ENCODE measurements at places on chromosomes 16 and 17. TPM values are rescaled to one million over a fixed set of nuclear protein-coding genes. Genes with fewer than 3 reads are reported as not detected.

ZNF319 gene
- not detected for total RNA-seq

DNA sequence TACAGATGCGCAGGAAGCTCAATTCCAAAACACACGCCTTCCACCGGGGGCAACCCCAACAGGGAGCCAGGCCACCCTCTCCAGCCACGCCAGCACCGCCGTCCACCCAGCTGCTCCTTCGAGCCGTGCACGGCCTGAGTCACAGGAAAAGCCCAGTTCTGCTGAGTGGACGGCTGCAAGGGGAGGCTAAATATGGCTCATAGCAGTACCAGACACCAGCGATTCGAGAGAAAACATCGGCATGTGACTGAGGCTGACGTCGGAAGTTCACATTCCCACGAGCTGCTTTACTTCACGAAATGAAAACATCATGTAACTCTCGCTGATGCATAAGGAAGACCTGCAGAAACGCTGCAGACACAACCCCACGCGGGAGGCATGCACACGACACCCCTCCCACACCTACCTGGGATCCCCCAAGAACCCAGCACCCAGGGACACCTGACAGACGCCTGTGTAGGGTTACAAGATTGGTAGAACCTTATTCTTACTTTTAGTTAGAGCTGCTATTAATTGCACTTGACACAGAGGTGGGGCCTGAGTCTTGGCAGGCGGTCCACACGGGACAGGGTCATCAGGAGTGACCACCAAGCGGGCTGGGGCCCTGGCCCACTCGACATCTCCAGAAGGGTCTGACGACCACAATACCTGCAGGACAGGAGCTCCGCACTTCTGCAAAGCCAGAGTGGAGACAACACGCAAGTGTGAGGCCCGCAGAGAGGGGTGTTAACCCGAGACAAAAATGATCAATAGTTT, 116.8 kb downstream of the ANKRD11 start:
- peaks cover 94% of the 10 kb centered on the region for H3K4me1 ChIP-seq
- DNase-seq, result no peak
- no peak overlapping the region for H3K4me3 ChIP-seq

DHX8 gene
- 9.8 TPM for total RNA-seq

GRCh38 chr17:34797720-34798119, 163.5 kb downstream of the CCT6B start:
- H3K36me3 ChIP-seq, result no peaks in the 10 kb centered on the region
- no peaks in the 10 kb centered on the region for H3K27me3 ChIP-seq
- no peak for DNase-seq

SP6 gene
- total RNA-seq, result 3.0 TPM

CNGB1 gene
- total RNA-seq, result not detected

- no peaks in the 10 kb centered on the region for H3K27me3 ChIP-seq
- H3K27ac ChIP-seq, result no peak overlapping the region
- no peak overlapping the region for H3K4me3 ChIP-seq
- peaks cover 7% of the 10 kb centered on the region for H3K4me1 ChIP-seq
- no peak for DNase-seq
Observed at GRCh38 chr16:68072038-68072695, 13.0 kb upstream of the NFATC3 start.

GRCh38 chr17:49547566-49547965, 28.1 kb upstream of the NXPH3 start:
- no peaks in the 10 kb centered on the region for H3K36me3 ChIP-seq
- H3K27ac ChIP-seq, result no peak overlapping the region
- H3K4me3 ChIP-seq, result no peak overlapping the region
- no peak for DNase-seq

DNA sequence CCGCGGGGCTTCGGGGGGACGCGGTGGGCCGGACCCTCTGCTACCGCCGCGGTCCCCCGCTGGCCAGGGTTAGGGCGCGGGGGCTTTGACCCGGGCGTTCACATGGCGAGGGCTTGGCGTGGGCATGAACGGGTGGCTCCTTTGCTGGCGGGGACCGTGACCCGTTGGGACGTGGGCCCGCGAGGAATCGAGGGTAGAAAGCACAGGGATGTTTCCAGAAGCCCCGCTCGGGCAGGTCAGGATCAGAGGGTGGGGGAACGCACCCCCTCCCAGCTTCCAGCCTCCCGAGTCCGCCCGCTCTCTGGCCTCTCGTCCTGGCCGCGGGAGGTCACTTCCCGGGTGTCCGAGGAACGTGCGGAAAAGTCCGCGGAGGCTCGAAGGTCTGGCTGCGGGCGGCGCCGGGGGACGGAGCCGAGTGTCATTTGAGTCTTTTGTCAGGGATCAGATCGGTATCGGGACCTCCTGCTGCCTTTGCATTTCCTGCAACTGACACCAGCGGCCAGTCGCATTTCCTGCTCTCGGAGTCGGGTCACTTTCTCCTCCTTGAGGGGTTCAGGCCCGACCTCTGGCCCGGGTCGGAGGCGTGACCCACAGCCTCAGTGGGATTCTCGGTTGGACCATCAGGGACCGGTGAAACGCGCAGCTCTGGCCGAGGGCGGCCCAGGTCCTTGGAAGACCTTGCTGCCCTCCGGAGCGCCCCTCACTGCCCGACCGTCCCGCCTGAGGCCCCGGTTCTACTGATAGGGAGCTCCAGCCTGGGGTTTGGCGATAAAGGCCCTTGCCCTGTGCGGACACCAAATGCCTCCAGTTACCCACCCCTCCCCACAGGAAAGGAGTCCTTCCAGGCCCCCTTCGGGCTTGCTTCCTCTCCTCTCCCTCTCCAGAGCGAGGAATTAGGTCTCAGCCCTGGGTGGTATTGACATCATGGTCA, 702 bp upstream of the WNT3 start:
- H3K4me3 ChIP-seq, result peak overlapping the region; percentile 39
- H3K27ac ChIP-seq, result no peak overlapping the region
- no peaks in the 10 kb centered on the region for H3K36me3 ChIP-seq
- peaks cover 17% of the 10 kb centered on the region for H3K4me1 ChIP-seq

GRCh38 chr16:2297506-2297860, 29.6 kb upstream of the RNPS1 start:
- H3K27me3 ChIP-seq, result no peaks in the 10 kb centered on the region
- no peak overlapping the region for H3K27ac ChIP-seq
- H3K4me3 ChIP-seq, result no peak overlapping the region

DNA sequence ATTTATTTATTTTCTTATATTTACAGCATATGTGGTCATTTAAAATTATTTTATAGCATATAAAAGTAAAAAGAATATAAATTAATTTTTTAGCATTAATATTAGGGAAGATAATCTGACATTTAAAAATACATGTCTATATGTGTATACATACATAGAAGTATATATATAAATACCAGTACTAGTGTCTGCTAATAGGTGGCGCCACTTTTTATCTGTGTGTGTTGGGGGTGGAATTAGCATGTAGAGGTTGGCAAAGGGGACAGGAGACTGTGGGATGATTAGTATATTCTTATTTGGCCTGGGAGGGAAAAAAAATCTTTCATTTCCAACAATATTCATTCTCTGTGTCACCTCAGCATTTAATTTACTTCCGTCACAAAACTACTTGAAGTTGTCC, 359.1 kb downstream of the WWOX start:
- DNase-seq, result no peak
- no peaks in the 10 kb centered on the region for H3K36me3 ChIP-seq

GRCh38 chr17:29613856-29614255, 8.9 kb downstream of the CORO6 start:
- H3K4me3 ChIP-seq, result peak overlapping the region; percentile 49
- peaks cover 6% of the 10 kb centered on the region for H3K36me3 ChIP-seq
- no peak overlapping the region for H3K27ac ChIP-seq
- no peak for DNase-seq

LHX1 gene
- not detected for total RNA-seq

DNA sequence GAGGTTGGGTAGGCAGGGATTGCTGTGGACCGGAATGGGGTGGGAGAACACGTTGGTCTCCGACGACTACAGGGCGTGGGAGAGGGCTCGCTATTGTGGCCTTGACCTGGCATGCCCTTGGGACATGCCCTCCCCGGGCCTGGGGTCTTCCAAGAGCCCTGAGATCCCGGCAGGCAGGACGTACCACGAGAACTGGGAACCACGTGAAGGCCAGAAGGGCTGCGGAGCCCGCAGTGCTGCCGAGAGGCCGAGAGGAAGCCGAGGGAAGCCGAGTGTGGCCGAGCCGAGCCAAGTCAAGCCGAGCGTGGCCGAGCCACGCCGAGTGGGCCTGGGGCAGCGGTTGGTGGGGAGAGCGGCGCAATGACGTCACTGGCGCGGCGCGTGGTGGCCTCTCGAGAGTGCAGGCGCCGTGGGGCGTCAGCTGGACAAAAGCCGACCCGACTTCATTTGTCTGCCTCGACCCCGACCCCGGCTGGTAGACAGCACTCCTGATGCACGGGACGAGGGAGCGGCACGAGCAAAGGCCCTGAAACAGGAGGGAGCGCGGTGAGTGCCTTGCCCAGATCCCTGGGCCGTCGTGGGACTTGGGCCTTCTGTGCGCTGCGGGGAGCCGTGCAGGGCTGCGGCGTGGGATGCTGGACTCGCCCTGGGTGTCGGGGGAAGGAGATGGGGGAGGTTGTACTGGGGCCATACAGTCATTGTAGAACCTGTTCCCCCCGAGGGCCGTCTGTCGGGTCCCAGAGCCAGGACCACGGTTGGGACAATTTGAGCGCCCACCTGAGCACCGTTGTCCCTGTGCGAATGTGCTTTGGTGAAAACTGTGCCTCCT, 6.6 kb downstream of the SOCS1 start:
- H3K36me3 ChIP-seq, result no peaks in the 10 kb centered on the region
- no peak for DNase-seq
- H3K27me3 ChIP-seq, result no peaks in the 10 kb centered on the region
- H3K4me3 ChIP-seq, result no peak overlapping the region

ERN2 gene
- 158 TPM for total RNA-seq

DNA sequence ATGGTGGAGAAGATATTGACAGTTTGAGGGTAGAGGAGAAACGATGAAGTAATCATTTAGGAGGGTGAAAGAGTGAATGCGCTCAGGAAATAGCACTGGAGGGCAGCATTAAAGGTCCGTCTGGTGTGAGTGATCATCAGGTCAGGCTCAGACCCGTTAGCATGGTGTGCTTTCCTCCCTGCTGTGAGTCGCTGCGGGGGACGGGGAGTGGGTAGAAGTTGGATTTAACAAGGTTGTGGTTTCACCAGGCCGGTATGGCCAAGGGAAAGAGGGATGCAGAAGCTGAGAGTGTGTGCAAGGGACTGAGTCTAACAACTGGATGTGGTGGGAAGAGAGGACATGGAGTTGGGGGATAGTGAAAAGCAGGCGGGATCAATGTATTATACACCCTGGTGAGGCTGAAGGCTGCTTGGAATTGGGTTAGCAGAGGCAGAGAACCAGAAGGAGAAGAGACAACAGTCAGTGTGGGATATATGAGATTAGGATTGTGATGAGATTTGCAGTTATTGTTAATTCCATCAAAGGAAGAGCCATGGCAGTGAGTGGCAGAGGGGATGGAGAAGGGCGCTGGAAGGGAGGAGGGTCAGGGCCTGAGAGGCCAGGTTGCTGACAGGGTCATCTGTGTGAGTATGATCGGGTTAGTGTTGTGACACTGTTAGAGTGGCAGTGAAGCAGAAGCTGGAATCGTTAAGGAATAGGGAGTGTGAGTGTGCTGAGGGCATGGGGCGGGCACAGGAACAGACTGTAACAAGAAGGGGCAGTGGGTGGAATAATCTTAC, 59.0 kb upstream of the TBX2 start:
- H3K27me3 ChIP-seq, result peaks cover 13% of the 10 kb centered on the region
- DNase-seq, result no peak
- no peak overlapping the region for H3K4me3 ChIP-seq
- H3K27ac ChIP-seq, result no peak overlapping the region
- H3K4me1 ChIP-seq, result peaks cover 15% of the 10 kb centered on the region

DNA sequence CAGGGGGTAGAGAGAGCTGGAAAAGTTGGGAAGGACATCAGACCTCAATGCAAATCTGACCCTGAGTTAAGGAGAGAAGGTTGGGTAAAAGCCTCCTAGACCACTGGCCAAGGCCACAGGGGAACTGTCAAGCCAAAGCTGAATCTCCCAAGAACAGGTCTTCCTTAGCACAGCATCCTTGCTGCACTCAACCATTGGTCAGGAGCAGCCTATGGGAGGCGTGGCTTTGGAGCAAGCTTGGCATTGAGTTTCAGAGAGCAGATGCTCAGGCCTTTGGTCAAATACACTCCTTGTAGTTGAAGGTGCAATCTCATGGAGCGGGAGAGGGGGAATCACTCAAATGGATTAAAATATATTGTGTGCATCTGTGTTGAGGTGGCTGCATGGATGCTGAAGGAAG, 21.8 kb downstream of the SOX9 start:
- no peaks in the 10 kb centered on the region for H3K4me1 ChIP-seq
- DNase-seq, result no peak
- H3K4me3 ChIP-seq, result no peak overlapping the region

ZNF205 gene
- total RNA-seq, result 2.3 TPM

DNA sequence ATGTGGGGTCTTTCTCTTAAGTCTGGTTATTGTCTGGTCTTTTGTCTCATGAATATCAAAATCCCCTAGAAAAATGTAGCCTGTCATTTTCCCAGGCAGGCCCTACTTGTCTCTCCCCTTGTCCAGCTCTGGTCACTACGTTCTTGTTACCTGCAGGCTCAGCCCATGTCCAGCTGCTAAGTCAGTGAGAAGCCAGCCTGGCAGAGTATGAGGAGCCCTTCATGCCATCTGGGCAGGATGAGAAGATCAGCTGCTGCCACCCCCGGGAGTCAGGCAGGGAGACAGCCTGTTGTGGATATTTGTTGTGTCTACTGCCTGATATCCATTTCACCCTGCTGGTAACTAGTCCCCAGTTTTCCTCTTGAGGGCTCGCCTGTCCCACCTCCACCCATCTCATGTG, 88.9 kb downstream of the ASIC2 start:
- DNase-seq, result no peak
- H3K4me1 ChIP-seq, result no peaks in the 10 kb centered on the region
- H3K4me3 ChIP-seq, result no peak overlapping the region
- no peaks in the 10 kb centered on the region for H3K36me3 ChIP-seq

- H3K4me1 ChIP-seq, result peaks cover 53% of the 10 kb centered on the region
- no peak for DNase-seq
- no peak overlapping the region for H3K4me3 ChIP-seq
- H3K27me3 ChIP-seq, result no peaks in the 10 kb centered on the region
- peaks cover 8% of the 10 kb centered on the region for H3K36me3 ChIP-seq
Observed at GRCh38 chr16:534856-535445, 7.4 kb downstream of the CAPN15 start.

GRCh38 chr17:1996800-1997288, 28.3 kb downstream of the RTN4RL1 start:
- H3K4me1 ChIP-seq, result peaks cover 38% of the 10 kb centered on the region
- DNase-seq, result no peak
- H3K27ac ChIP-seq, result no peak overlapping the region
- H3K27me3 ChIP-seq, result peaks cover 7% of the 10 kb centered on the region

GRCh38 chr17:76196675-76197074, 43.6 kb downstream of the RNF157 start:
- DNase-seq, result no peak
- H3K4me3 ChIP-seq, result no peak overlapping the region
- H3K27me3 ChIP-seq, result no peaks in the 10 kb centered on the region
- H3K36me3 ChIP-seq, result no peaks in the 10 kb centered on the region
- H3K4me1 ChIP-seq, result no peaks in the 10 kb centered on the region

SOX15 gene
- 1.7 TPM for total RNA-seq

RAB26 gene
- total RNA-seq, result 27.2 TPM

Measured in stomach (tissue), 19 donors.